Activated CD4-positive, alpha-beta T cell treated with anti-CD3 and anti-CD28 coated beads, Interleukin-2, amount 10 ng/mL, durations not matched to agents 24 days and 14 days (primary cell): ENCODE measurements at places on chromosomes 6 and 20.

DNA sequence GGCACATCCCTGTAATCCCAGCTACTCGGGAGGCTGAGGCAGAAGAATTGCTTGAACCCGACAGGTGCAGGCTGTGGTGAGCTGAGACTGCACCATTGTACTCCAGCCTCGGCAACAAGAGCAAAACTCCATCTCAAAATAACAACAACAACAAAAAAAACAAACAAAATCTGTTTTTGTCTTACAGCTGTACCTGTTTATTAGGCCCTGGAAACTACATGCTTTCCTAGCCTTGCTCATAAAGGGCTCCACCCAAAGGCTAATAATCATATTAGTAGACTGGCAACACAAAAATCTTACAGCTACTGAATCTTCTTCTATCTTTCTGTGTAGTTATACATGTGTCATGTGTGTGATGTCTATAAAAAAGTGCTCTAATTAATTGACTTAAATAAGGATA is 503.9 kb upstream of the EYS start:
- H3K4me3 ChIP-seq: no peak overlapping the region
- H3K27ac ChIP-seq: no peak overlapping the region

DNA sequence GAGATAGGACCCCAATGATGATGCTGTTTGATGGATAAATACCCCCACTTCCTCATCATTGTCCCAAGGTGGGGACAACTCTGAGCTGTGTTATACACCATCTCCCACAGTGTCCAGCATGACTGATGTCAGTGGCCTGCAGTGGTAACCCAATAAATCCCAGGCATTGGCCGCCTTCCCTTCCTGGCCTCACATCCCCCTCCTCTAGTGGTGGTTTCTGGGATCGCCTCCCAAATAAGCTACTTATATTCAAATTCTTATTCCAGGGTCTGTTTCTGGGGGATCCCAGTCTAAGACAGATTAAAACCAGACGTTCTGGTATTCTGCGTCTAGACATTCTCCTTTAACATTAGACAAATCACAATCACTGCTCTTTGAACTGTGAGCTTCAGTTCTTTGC is 90.6 kb downstream of the SCP2D1 start:
- no peaks in the 10 kb centered on the region for H3K4me1 ChIP-seq
- H3K27me3 ChIP-seq: no peaks in the 10 kb centered on the region
- no peak overlapping the region for H3K4me3 ChIP-seq
- no peak for DNase-seq

DNA sequence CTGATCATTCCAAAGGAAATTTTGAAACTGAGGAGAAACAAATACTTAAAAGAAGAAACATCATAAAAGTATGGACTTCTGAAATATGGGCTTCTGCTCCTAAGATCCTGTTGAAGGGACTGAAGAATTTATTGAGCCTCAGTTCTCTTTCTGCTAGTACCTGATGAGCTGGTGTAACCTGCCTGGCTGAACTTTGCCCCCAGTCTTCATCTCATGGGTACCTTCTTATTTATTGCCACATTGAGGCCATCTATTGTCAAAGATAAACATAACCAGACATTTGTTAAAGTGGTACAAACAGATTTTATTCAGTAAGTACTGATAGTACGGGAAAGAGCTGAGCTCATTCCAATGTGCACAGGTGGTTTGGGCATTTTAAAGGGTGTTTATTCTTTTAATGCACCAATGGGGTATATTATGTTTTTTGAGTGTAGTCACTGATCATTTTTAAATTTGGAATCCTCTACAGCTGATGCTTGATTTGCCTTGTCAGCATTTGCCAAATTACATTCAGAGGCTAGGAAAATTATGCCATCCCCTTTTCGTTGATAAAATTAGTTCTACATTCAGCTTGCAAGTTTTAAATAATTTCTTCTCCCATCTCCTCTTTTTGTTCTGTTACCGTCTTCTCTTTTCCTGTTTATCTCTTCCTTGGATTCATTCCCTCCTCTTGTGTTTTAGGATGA is 118.2 kb downstream of the PRIM2 start:
- H3K27me3 ChIP-seq: no peaks in the 10 kb centered on the region
- H3K4me1 ChIP-seq: peaks cover 20% of the 10 kb centered on the region
- peaks cover 11% of the 10 kb centered on the region for H3K36me3 ChIP-seq
- H3K4me3 ChIP-seq: no peak overlapping the region
- no peak overlapping the region for H3K27ac ChIP-seq

- no peaks in the 10 kb centered on the region for H3K36me3 ChIP-seq
- H3K4me1 ChIP-seq: no peaks in the 10 kb centered on the region
- H3K4me3 ChIP-seq: no peak overlapping the region
These were observed 41.9 kb downstream of the ELOVL2 start for GRCh38 chr6:11002176-11002575.

GRCh38 chr6:16081326-16081725 is 47.6 kb upstream of the MYLIP start:
- H3K27ac ChIP-seq: no peak overlapping the region
- H3K27me3 ChIP-seq: peaks cover 14% of the 10 kb centered on the region
- H3K4me3 ChIP-seq: no peak overlapping the region
- DNase-seq: no peak
- H3K36me3 ChIP-seq: no peaks in the 10 kb centered on the region
